T-helper 17 cell (primary cell): ENCODE measurements at places on chromosomes 6 and 20.

DNA sequence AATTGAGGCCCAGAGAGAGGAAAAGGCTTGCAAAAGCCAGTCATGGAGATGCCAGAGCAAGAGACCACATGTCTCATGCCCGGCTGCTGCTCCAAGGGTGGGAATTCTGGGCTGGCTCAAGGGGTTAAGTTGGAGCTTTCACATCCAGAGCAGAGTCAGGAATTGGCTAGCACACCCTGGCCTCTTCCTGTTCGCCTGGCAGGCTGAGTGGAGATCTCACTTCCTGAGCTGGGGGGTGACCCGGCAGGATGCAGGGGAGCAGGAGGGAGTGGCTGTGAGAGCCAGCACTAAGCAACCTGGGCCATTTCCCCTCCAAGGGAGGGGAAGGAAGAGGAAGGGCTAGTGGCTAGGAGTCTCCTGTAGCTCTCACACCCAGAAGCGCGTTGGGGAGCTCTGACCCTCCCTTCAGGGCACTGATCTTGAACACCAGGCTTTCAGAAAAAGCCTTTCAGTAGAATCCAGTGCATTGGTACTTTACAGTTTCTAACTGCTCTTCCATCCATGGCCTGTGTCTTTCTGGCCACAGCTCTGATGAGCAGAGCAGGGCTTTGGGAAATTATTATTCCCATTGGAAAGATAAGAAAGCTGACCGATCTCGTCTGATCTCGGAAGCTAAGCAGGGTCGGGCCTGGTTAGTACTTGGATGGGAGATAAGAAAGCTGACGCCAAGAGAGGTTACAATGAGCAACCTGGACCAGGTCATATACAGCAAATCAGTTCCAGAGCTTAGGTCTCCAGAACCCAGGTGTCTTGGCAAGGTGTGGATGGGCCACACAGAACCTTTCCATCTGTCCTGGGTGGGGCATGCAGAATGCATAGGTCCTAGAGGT, 2.2 kb upstream of the CCM2L start:
- no peak for DNase-seq

DNA sequence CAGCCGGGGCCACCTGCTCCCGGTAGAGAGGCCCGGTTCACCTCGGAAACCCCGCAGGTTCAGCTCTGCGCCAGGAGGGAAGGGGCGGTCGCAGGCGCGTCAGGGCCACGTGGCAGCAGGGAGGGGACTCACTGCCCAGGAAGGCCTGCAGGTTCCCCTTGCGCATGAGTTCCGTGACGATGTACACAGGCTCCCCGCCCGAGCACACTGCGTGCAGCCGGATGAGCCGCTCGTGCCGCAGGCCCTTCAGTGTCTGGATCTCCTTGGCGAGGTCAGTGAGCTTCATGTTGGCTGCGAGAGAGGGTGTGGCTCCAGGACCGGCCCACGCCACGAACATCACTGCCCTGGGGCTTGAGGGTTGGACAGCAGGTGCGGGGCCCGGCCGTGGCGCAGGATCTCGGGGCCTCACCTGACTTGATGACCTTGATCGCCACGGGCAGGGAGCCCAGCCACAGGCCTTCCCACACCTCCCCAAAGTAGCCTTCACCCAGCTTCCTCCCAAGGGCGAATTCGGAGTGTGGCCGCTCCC, 4.9 kb upstream of the PTK6 start:
- DNase-seq: no peak

GRCh38 chr20:49477200-49477599, 5.3 kb downstream of the KCNB1 start:
- no peak for DNase-seq

DNA sequence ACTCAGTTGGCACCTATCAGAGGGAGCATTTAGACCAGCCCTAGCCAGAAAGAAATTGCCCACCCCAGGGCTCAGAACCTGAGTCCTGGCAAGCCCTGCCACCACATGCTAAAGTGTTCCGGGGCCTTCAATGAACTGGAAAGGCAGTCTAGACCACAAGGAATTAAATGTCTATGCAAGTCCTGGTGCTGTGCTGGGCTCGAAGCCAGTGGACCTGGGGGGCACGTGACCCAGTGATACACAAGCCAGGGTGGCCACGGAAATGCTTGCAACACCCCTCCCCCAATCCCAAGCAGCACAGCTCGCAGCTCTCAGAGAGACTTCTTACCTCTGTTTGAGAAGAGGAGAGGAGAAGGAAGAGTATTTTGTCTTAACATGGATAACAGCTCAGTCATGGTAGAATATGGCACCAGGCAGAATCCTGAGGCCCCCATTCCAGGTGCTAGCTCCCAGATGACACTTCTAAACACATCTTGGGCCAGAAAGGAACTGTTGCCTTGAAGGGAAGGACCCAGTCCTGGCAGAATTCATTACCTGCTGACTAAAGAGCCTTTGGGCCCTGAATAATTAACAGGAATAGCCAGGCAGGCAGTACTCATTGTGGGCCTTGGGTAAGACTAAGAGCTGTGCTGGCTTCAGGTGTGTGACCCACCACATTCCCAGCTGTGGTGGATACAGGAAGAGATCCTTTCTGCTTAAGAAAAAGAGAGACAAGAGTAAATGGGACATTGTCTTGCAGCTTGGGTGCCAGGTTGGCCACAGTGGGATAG, 111.3 kb downstream of the BTBD9 start:
- DNase-seq: no peak

DNA sequence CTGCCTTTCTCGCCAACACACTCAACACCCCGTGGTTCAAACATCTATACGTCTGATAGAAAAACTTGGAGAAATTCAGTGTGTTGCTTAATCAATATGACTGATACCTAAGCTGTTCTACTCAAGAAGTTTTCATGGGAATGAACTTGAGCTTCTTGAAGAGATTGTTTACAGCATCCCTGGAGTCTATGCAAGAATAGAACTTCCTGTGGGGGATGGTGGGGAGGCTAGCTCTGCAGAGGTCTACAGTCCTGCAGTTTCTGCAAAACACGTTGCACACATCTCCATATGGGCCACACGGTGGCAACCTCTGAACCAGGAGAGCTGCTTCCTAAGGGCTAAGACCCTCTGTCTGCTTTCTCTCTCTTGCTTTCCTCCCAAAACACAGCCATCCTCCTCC, 32.7 kb upstream of the FANCE start:
- DNase-seq: no peak

DNA sequence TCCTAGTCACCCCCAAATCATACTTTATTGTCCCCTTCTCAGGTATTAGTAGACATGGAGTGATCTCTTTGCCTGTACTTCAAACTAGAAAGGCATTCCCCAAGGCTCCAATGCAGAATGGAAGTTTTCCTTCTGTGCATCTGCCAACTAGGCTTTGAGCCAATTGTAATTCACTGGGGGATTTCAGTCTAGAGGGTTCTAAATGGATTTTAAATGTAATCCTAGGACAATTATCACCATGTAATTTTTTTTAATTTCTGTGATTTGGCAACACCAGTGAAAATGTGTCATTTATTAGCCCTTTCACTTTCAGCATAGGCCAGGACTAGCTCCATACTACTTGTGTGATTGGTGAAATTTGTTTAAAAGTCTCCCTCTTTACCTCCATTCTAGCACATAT, 557.6 kb upstream of the MARCKS start:
- no peak for DNase-seq

DNA sequence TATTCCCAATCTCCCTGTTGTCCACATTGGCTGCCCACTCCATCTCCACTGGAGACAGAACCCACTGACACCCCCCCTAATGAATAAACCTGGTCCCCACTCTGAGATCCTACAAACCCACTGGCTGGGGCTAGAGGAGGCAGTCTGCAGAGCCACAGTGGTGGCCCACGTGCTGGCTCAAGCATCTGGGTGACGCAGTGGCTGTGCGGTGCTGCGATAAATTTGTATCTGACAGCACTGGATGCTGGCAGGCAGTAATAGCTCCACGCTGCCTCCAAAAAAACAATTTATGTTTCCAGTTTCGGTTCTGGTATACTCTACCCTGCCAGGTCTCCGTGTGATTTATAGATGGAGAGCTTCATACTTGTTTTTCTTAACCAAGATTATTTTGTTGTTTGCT, 87.1 kb upstream of the SYNDIG1 start:
- DNase-seq: no peak

GRCh38 chr6:12071064-12071615, 59.0 kb downstream of the HIVEP1 start:
- no peak for DNase-seq

GRCh38 chr6:30810813-30811339, 66.5 kb upstream of the IER3 start:
- DNase-seq: peak; percentile 13
